ENCODE measurements at places on chromosomes 7 and 10.

GRCh38 chr7:72444026-72444776 is 32.1 kb upstream of the CALN1 start:
- no peak for DNase-seq

DNA sequence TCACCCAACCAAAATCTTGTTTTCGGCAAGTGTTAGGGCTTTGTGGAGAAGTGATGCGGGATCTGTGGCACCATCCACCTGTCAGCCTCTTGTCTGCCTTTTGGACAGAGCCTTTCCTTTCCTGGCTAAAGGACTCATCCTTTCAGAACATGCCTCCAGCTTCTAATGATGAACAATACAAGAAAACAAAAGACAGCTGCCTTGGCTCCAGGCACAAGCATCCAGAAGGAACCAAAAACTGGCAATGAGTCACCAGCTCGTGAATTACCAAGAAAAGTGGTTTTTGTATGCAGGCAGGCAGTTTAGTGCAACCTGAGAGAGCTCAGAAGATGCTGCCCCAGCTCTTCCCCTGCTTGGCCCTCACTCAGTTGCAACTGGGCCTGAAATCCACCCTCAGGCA is 84.6 kb upstream of the NAMPT start:
- DNase-seq = no peak

DNA sequence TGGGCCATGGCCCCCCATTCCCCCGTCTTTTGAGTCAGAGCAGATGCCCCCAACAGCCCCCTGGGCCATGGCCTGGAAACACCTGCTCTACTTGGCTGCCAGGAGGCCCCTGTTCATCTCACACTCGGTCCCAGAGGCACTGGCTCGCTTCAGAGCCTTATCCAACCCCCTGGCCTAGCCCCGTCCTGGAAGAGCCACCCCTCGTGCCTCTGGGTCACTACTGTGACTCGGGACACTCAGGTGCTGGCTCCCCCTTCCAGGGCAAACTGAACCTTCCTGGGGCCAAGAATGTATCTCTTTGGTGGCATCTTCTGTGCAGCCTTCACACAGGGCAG is 7.0 kb downstream of the POLR2J start:
- no peak for DNase-seq

DNA sequence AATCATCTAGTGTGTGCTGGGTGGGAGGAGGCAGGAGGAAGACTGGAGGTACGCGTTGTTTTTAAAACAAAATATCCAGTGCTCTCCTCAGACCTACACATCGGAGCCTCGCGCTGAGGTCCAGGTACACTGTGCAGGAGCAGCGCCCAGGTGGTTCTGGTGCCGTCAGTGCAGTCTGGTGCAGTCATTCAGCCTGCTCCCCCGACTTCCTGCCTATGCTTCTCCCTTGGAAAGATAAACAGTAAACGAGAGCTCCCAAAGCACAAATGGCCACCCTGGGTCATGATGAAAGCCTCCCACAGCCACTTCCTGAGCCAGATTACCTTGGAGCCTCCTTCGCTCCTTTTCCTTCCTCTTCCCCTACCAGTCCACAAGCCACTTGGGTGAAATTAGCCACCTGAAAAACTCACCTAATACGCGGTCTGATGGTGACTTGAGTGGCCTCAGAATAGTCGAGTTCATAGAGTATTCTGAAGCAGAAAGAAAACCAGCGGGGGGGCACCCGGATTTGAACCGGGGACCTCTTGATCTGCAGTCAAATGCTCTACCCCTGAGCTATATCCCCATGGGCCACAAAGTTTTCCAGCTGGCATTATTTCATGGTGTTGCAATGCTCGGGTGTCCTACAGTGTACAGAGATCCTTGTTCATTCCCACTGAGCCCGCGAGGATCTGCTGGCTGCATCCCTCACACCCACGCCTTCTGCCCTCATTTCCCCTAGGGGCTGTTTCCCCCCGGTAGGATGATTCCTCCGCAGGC is 82.5 kb downstream of the ZNF467 start:
- no peak for DNase-seq

Measured in left hindlimb (tissue), 1 donor.